DMS79 (cell line): ENCODE measurements at places on chromosomes 16 and 17.
A peak's percentile ranks its signal among the peaks of the same experiment; 100 is the strongest.

DNA sequence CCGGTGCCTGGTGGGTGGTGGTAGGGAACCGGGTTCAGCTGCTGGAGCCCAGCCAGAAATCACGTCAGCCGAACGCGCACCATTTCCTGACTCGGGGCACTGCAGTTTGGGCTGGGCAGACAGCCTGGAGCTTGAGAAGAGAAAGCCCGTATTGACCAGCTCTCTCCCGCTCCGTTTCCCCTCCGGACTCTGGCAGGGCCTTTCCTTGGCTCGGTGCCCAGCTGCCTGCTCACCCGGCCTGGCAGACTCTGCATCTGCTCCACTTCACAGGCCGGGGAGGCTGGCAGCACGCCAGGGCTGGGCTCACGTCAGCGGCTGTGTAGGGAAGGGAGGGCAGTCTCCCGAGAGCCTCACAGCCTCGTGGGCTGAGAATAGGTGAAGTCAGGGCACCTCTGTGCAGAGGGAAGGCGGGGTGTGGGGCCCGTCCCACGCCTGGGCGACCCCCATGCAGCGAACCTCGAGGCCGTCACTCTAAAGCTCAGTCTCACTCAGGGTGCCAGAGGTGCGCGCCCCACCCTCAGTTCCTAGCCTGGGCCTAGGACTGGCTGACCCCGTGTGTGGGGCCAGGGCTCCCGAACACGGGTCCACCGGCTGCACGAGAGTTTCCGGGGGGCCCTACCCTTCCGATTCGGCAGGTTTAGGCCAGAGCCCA is 59.1 kb downstream of the OR1D5 start:
- DNase-seq, result peak; percentile 95

GRCh38 chr17:70098030-70098429 is 23.0 kb downstream of the KCNJ16 start:
- no peak for DNase-seq

DNA sequence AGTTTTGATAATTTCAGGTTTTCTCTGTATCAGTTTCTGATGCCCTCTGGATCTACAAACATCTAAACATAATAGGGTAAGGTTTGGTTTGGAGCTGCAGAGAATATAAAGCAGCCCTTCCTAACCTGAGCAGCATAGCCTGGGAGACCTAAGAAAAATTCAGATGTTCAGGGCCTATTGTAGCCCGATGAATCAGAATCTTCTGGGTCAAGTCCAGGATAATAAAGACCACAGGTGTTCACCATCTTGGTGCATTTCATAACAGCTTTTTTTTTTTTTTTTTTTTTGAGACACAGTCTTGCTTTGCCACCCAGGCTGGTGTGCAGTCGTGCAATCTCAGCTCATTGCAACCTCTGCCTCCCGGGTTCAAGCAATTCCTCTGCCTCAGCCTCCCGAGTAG is 19.7 kb upstream of the ARHGAP17 start:
- DNase-seq, result no peak

- DNase-seq, result no peak
These were observed 263.2 kb downstream of the KIF2B start for GRCh38 chr17:54085934-54086333.

DNA sequence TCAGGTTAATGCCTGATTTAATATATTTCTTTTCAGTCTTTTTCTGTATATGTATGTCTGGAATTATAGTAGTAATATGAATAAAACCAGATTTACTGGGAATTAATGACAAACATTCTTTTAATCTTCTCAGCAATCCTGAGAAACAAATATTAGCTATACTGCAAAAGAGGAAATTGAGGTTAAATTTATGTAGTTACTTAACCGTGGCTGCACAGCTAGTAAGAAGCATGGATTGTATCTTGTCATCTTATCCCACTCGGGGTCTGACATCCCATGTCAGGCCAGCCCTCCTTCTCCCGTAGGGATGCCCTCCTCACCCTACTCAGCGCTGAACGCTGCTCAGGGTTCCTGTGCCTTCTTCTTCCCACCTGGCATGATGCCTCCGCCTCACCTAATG is 143.0 kb downstream of the FTO start:
- DNase-seq, result no peak

- no peak for DNase-seq
These were observed 1.4 kb downstream of the MPRIP start for GRCh38 chr17:17043461-17044271.

DNA sequence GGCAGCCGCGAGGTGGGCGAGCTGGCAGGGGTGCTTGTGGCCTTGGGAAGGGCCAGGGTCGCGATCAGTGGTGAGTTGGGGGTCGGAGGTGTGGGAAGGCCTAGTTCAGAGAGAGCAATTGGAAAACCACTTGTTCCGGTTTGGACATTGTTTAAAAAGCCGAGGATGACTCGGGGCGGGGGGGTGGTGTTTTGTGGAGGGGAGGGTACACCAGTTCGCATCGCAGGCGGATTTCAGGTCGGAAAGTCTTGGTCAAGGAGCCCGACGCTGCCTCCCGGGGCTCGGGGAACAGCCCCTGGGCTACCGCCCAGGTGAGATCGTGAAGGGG is 66.4 kb downstream of the KPNA2 start:
- no peak for DNase-seq

DNA sequence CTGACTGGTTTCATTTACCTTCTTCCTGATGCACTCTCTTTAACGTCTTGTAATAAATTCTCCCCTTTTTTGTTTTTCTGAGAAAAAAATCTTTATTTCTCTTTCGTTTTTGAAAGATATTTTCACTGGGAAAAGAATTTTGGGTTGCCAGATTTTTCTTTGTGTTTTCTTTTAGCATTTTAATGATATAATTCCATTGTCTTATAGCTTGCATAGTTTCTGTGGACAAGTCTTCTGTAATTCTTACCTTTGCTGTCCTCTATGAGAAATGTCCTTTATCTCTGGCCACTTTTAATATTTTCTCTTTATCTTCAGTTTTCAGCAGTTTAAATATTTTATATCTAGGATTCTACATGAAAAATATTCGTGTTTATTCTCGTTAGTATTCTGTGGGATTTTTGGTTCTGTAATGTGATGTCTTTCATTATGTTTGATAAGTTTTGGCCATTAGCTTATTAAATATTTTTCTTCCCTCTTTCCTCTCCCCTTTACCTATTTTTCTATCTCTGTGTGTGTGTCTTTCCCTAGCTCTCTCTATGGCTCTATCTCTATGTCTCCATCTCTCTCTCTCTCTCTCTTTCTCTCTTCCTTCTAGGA is 236.5 kb downstream of the C16orf95 start:
- DNase-seq, result no peak

GRCh38 chr17:74916136-74916850 is 6.8 kb downstream of the USH1G start:
- DNase-seq, result no peak

DNA sequence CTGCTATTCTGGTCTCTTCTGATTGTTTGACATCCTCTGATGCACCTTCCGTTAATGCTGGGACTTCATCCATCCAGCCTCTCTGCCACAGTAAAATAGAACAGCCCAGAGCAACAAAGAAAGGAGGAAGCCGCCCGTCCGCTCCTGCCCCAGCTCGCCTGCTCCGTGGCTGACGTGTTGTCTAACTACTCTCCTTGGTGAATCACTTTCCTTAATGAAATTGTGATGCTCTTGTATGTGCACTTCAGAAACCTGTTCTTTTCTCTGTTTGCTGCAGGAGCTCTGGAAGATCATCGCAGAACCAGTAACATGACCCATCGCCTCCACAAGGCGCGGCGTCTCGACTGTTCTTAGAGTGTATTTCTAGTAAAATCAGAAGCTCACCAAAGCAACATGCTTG is 24.3 kb downstream of the METTL22 start:
- no peak for DNase-seq

DNA sequence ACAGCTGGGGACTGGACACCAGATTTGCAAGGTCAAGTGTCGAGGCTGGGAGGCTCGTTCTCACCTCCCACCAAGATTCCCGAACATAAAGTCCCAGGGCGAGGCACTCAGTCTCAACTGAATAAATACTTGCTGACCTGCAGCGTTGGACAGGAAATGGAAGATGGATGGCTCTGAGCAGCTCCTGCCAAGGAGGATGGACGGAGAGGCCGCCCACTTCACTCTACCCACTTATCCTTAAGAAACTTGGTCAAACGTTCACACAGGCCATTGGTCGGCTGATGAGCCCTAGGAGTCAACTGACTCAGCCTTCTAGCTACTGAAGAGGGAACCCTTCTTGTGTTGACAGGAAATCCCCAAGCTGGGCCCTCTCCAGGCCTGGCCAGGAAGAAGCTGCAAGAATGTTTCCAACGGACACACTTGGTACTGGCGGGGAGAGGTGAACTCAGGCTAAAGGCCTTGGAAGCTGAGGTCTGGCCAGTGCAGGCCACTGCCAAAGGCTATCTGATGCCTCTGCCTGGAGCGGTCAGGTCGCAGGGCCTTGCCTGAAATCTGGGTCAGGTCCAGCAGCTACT is 50.0 kb downstream of the VAC14 start:
- DNase-seq, result no peak

DNA sequence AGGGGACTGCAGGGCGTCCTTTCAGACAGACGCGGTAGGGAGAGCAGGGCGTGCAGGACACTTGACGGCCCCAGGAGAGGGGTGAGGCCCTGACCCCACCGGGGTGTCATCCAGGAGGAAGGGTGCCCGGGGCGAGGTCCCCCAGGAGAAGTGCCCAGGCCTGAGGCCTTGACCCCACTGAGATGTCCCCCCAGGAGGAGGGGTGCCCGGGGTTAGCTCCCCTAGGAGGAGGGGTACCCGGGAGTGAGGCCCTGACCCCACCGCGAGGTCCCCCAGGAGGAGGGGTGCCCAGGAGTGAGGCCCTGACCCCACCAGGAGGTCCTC is 27.2 kb upstream of the METRNL start:
- no peak for DNase-seq

- DNase-seq, result peak; percentile 68
These were observed 83.9 kb downstream of the SPECC1 start for GRCh38 chr17:20092973-20093626.

DNA sequence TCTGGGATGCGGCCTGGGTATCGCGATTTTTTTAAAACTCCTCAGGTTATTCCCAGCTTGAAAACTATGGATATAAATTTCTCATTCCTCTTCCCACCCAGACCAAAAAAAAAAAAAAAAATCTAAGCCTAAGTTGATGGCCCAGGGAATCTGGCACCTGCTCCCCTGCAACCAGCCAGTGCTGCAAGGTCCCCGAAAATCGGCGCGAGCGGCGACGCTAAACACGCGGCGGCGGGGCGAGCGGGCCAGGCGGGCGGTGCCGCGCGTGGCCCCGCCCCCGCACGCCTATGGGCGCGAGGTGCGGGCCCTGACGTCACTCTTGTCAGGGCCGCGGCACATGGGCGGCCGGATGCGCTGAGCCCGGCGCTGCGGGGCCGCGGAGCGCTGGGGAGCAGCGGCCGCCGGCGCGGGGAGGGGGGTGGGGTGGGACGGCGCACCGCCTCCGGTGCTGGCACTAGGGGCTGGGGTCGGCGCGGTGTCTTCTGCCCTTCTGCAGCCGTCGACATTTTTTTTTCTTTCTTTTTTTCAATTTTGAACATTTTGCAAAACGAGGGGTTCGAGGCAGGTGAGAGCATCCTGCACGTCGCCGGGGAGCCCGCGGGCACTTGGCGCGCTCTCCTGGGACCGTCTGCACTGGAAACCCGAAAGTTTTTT is at the start of gene HLF:
Gene HLF, plus strand, starts transcription at position 316 of the 654 bp plus-strand sequence. CDS start 525 bp downstream, outside the sequence.
- peak; percentile 13 for DNase-seq

- DNase-seq, result no peak
These were observed 2.0 kb upstream of the CAVIN1 start for GRCh38 chr17:42424991-42425610.

GRCh38 chr17:41665566-41666236 is 23.0 kb upstream of the EIF1 start:
- DNase-seq, result peak; percentile 78

GRCh38 chr16:86389566-86390328 is 120.6 kb upstream of the FOXF1 start:
- DNase-seq, result no peak

DNA sequence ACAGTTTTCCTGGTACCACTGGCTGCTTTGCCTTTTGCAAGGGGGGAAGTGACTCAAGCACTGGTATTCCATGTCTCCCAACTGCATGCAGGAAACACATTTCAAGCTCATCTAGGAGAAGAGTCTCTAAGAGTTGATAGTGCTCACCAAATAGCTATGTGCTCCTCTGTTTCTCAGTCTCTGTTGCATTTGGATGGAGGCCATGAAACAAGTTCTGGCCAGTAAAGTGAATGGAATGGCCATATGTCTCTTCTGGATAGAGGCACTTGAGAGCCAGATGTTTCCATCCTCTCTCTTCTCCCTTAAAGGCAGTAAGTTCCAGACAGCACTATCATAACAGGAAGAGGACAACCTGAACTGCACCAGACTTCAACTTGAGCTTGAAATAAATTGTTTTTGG is 60.6 kb downstream of the C16orf82 start:
- no peak for DNase-seq

- DNase-seq, result no peak
These were observed 112.5 kb upstream of the HLF start for GRCh38 chr17:55152236-55152635.

GRCh38 chr16:60763869-60764268 is 1272.4 kb downstream of the CDH8 start:
- no peak for DNase-seq

DNA sequence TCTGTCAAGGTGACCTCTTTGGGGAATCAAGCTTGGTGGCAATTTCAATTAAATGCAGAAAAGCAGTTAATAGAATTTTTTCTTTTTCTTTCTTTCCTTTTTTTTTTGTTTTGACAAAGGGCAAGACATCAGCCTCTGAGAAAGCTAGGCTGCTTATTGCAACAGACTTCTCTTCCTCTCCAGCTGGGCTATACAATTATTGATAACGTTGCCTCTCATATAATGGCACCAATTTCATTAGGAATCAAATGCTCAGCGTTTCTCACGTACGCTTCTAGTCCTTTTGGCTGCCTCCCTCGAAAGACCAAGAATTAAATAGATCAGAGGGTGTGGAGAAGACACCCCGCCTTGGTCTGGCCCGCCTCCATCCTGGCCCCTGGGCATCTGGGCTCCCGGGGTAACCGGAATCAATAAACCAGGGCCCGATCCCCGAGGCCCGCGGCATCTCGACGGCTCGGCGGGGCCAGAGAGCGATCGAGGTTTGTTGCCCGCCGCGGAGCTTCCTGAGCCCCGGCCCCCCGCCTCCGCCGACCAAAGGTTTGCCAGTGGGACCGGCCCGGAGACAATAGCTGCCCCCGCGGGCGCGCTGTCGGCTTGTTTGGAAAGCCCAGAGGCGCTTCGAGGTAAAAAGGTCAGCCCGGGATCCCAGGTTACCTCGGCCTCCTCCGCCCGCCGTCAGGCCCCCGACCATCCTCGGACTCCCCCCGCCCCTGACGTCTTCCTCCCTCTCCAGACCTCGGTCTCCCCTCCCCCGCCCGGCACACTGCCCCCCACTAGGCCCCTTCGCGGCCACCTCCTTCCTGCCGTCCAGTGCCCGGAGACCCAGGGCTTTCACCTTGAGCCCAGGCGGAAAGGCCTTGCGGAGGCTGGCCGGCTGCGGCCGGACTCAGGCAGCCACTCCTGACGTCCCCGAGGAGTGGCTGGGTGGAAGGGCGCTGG is 3.9 kb downstream of the HOXB1 start:
- no peak for DNase-seq

- DNase-seq, result no peak
These were observed 108.5 kb downstream of the SDK2 start for GRCh38 chr17:73535746-73536145.

DNA sequence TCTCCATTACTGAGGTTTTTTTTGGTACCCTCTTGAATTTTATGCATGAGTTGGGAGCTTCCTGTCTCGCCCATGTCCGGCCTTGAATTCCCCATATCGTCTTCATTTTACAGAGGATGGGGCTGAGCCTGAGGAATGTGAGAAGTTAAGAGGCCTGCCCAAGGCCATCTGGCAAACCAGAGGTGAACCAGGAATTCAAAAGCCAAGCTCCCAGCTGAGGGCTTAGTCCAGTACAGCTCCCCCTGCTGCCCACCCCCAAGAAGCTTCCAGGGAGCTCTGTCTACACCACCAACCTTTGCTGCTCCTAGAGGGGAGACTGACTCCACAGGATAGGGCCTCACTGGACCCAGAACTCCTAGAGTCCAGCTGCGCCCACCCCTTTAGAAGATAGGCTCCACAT is 20.7 kb upstream of the C16orf78 start:
- DNase-seq, result no peak
